ENCODE measurements at places on chromosomes 7 and 10.

DNA sequence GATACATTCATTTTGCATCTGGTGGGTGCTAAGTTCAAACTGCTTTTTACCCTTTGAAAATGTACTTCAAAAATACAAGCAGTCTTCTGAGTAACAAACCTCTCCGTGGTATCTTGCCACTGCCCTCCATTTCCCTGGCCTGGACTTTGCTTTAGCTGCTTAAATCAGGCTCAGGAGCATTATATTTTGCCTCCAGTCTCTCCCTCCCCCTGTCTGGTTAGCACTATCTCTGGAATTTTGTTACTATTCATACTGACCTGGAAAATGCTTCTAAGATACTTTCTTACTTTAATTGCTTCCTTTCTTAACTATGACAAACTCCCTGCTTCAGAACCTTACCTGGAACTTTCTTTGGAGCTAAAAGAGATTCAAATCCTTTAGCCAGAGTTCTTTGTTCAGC lies 369.8 kb downstream of the GFRA1 start:
- H3K4me1 ChIP-seq = no peaks in the 10 kb centered on the region
- peaks cover 22% of the 10 kb centered on the region for H3K27me3 ChIP-seq
- H3K27ac ChIP-seq = no peak overlapping the region
- H3K36me3 ChIP-seq = no peaks in the 10 kb centered on the region
- H3K4me3 ChIP-seq = no peak overlapping the region
- DNase-seq = no peak

- no peak overlapping the region for H3K4me3 ChIP-seq
- DNase-seq = no peak
- H3K4me1 ChIP-seq = no peaks in the 10 kb centered on the region
- H3K36me3 ChIP-seq = no peaks in the 10 kb centered on the region
- H3K27me3 ChIP-seq = no peaks in the 10 kb centered on the region
- H3K27ac ChIP-seq = no peak overlapping the region
These were observed 359.3 kb downstream of the HGF start for GRCh38 chr7:81410471-81411117.

GRCh38 chr7:155450558-155450969 lies 7.4 kb upstream of the EN2 start:
- H3K27me3 ChIP-seq = no peaks in the 10 kb centered on the region
- no peak overlapping the region for H3K4me3 ChIP-seq
- no peaks in the 10 kb centered on the region for H3K4me1 ChIP-seq
- DNase-seq = no peak

DNA sequence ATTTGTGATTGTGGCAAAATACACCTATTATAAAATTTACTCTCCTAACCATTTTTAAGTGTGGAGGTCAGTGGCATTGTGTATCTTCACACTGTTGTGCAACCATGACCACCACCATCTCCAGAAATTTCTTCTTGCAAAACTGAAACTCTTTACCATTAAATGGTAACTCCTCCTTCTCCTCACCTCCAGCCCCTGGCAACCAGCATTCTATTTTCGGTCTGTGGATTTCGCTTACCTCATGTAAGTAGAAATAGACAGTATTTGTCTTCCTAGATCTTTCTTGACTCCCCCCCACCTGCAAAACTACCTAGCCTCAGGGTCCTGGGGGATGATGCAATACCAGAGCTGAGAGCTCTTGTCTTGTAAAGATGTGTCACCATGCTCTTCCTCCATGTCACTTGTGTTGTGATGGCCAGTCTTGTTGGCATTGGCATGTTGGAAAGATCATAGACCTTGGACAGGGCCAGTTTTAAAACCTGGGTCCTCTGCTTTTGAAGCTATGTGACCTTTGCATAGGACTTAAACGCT lies 71.1 kb upstream of the EMX2 start:
- no peak overlapping the region for H3K4me3 ChIP-seq
- no peak for DNase-seq
- no peaks in the 10 kb centered on the region for H3K36me3 ChIP-seq

DNA sequence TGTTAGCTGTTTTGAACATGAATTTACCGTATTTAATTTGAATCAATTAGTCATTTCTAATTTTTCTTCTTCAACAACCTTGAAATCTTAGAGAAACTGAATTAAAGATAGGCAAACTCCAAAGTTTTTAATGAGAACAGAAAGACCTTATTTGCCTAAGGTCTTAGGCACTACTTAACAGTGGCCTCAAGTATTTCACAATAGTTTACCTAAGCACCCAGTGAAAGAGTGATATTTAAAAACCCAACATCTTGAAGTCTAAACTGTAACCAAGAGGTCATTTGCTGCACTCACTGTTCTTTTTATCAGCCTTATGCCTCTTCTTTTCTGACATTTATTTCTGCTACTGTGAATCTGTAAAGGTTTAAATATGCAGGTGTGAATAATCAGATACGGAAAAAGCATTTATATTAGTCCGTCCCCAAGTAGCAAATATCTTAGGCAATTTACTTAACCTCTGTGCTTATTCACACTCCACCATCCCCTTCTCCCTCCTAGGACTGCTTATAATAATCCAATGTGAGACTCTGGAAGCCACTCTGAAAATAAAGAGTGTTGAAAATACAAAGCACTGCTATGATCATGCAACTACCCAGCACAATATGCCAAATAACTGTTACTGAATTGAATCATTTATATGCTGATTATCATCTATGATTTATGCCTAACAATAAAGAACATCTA lies 105.7 kb downstream of the ELAPOR2 start:
- H3K27me3 ChIP-seq = no peaks in the 10 kb centered on the region
- no peaks in the 10 kb centered on the region for H3K36me3 ChIP-seq
- no peaks in the 10 kb centered on the region for H3K4me1 ChIP-seq
- H3K27ac ChIP-seq = no peak overlapping the region
- H3K4me3 ChIP-seq = no peak overlapping the region

GRCh38 chr10:85458324-85458723 lies 908.3 kb downstream of the GRID1 start:
- H3K4me3 ChIP-seq = no peak overlapping the region
- DNase-seq = no peak
- peaks cover 28% of the 10 kb centered on the region for H3K27me3 ChIP-seq
- H3K4me1 ChIP-seq = no peaks in the 10 kb centered on the region

GRCh38 chr7:63073286-63073685 lies 925.4 kb upstream of the ZNF722 start:
- H3K27me3 ChIP-seq = no peaks in the 10 kb centered on the region
- no peak overlapping the region for H3K27ac ChIP-seq
- no peak overlapping the region for H3K4me3 ChIP-seq

- no peaks in the 10 kb centered on the region for H3K36me3 ChIP-seq
- DNase-seq = no peak
- H3K27me3 ChIP-seq = peaks cover 14% of the 10 kb centered on the region
- no peak overlapping the region for H3K27ac ChIP-seq
- no peaks in the 10 kb centered on the region for H3K4me1 ChIP-seq
- H3K4me3 ChIP-seq = no peak overlapping the region
These were observed 76.6 kb downstream of the AMPH start for GRCh38 chr7:38554586-38554985.

Data from HCT116 (cell line).